ENCODE measurements at places on chromosomes 12 and 14.
A peak's percentile ranks its signal among the peaks of the same experiment; 100 is the strongest.

GRCh38 chr14:36070031-36070719 is 106.3 kb downstream of the PTCSC3 start:
- DNase-seq: no peak

GRCh38 chr14:95679148-95679815 is 6.9 kb upstream of the TCL1B start:
- DNase-seq: no peak

DNA sequence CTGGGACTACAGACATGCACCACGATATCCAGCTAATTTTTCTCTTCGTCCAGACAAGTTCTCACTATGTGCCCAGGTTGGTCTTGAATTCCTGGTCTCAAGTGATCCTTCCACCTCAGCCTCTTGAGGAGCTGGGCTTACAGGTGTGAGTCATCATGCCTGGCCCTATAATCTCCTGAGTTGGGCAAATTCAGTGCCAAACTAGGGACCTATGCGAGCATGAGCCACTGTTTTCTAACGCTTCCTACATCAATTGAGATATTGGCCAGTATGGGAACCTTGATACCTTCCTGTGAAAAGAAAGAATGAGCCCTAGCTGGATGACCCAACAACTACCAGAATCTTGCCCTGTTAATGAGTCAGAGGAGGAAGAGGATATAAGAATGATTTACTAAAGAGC is 585.2 kb downstream of the C12orf50 start:
- no peak for DNase-seq

GRCh38 chr12:113230315-113231234 is 9.3 kb downstream of the TPCN1 start:
- DNase-seq: no peak

DNA sequence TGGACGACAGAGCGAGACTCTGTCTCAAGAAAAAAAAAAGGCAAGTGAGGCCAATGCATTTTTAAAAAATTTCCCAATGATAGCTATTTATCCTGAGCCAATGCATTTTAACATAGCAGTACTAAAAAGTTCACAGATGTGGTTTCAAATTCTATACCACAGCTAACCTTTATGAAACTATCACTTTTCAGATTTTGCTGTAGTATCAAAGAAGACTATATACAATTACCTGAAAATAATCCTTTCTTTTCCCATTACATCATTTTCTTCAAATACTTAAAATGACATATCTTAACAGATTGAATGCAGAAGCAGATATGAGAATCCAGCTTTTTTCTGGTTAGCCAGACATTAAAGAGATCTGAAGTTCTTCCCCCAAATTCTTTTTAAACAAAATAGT is 13.2 kb downstream of the ATF7 start:
- no peak for DNase-seq

DNA sequence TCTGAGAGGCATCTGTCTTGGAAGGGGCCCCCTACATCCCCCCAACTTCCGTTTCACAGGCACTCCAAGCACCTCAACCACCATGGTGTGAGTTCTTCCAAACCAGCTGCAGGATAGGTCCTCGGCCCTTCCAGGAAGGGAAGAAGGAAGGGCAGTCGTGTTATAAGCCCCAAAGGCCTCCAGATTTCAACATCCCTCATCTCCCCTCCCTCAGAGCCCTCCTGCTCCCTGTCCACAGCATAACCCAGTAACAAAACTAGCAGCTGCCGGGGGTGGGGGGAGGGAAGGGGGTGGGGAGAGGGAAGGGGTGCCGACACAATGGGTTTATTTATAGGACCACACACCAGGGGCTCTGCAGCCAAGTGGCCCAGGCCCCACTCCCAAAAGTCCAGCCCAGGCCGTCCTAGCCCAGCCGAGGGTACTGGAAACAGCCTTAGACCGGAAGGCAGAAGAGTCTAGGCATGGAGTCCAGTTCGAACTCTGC is 18.3 kb downstream of the NCKAP5L start:
- no peak for DNase-seq

- no peak for DNase-seq
Observed at GRCh38 chr12:109671502-109671901, 42.1 kb upstream of the FAM222A start.

DNA sequence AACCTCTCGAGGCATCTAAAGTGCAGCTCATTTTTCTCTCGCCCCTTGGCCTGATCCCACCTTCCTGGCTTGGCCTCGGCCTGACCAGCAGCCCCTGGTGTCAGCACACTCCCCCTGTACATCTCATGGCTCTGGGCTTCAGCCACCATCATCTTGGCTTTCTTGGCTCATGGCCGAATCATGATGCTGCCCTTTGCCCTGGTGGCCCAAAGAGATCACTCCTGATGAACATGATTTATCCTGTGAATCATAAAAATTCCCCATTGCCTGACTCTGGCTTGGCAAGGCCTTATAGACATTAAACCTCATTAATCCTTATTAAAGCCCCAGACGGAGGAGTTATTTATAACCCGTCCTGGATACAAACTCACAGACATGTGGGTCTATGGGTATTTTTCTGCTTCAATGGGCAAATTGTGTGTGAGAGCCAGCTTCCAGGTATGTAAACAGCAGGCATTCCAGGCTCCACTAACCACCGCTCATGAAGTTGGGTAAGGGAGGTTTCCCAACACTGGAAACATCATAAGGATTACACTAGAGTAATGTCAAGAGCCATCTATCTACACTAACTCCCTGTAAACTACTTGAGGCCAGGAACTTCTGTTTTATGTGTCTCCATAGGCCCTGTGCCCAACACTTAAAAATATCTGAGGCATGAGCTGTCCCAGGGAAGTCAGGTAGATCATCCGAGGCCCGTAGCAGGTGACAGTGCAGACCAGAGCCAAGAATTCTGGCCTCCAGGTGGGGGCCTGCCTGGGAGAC is 171.2 kb downstream of the TTC8 start:
- DNase-seq: no peak

DNA sequence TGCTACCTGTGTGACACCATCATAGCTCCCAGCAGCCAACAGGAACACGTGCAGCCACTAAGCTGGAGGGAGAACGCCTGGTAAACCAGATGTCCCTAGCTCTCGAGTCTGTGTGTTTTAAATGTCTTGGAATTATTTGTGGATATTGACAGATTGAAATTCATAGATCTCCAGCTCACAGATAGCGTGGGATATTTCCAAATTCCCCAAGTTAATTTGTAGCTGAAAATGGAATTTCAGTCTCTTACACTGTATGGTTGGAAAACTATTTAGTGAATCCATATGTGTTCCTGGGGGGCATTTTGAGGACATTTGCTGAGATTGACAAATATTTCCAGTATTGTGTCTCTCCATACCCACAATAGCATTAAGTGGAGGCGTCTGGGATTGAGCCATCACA is 618.6 kb upstream of the TMEM132C start:
- DNase-seq: no peak

DNA sequence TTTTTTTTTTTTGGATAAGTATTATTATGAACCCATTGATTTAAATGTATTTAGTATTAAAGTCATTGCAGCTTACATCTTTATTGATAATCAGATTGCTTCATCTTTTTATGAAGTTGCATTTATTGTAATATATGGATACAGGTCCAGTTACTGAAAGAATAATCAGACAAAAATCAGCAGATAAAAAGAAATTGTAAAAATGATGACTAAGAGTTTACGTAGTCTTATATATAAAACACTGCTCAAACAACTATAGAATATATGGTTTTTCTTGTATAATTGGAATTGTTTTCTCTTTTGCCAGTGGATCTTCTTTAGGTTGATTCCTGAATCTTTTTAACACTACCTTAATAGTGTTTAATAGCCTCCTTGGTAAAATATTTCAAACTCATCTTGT is 378.3 kb downstream of the DUSP6 start:
- no peak for DNase-seq

DNA sequence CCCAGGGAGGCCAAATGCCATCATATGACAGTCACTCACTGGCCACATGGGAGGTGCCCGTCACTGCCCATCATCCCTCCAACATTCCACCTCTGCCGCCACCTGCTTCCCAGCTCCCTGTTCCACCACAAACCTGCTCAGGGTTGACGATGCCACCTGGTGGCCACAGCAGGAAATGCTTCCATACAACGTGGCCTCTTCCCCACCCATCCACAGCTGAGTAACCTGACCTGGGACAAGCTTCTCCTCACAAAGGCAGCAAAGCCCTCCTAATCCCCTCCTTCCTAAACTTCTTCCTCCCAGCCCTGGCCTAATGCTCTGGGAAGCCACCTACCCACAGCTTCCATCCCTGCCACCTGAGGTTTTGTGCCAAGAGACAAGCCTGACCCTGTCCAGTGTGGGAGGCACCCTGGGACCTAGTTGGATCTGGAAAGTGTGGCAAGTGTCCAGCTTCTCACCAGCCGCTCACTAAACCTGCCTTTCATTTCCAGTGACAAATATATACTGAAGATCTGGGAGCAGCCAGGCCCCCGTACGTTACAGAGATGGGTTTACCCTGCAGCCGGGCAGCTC is 4.3 kb downstream of the DEGS2 start:
- no peak for DNase-seq

DNA sequence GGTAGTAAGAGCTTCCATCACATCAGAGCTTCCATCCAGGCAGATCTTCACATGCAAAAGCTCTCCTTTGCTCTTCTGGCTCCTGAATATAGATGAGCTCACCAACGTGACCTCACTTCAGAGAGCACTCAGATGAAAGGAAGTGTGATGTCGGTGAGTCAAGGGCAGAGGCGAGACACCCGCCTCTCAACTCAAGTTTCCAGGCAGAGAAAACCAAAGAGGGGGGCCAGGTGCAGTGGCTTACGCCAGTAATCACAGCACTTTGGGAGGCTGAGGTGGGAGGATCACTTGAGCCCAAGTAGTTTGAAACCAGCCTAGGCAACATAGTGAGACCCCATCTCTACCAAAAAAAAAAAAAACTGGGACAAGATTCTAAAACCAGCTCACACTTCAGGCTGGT is 126.9 kb downstream of the DUSP6 start:
- peak; percentile 79 for DNase-seq

GRCh38 chr14:37622231-37622923 is 26.9 kb downstream of the TTC6 start:
- no peak for DNase-seq

DNA sequence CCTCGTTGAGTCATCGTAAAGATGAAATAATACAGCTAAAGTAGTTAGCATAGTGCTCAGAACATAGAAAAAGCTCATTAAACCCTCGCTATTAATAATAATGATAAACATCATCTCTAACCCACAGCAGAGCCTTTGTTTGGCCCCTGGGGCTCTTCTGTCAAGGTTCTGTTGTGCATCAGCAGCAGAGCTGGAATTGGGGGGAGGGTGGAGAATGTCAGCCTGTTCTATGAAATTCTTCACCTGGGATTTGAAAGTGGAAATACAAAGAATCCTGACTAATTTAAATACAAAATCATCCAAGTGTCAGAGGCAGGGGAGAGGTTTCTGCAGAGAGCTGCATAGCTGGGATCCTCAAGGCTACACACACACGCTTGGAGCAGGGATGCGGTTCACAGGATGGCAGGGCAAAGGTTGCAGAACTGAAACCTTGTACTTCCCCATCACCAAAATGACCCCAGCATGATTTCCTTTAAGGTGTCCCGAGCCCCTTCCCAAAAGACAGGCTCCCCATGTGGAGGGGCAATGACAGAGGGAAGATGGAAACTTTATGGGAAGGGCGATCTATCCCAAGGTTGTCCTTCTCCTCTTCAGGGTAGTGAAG is 71.8 kb downstream of the DAD1 start:
- no peak for DNase-seq

DNA sequence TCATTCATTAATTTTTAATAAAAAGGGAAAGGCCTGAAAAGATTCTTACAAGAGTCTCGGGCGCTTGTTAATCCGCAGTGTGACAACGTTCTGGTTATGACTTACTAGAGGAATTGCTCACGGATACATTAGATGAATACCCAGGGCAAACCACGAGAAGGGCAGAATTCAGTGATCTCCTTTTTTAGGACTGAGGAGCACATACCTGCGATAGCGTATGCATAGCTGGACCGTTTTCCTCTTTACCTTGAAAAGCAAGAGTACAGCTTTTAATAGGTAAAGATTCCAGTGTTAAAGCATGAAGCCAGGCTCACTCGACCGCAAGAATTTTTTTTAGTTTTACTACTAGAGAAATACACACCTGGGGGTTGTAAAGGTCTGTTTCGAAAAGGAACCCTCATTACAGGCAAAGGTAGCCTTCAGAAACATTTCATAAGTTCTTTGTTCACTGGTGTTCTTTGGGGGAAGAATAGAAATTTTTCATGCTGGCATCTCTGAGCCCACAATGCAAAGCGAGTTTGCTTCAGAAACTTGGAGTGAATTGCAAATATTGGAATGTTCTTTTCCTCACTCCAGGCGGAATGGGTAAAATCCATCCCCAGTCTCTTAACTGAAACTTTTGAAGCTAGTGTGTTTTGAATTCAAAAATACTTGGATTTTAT is 953 bp downstream of the MAPK1IP1L start:
- DNase-seq: no peak

- no peak for DNase-seq
Observed at GRCh38 chr12:52217223-52217622, 15.8 kb upstream of the KRT7 start.

DNA sequence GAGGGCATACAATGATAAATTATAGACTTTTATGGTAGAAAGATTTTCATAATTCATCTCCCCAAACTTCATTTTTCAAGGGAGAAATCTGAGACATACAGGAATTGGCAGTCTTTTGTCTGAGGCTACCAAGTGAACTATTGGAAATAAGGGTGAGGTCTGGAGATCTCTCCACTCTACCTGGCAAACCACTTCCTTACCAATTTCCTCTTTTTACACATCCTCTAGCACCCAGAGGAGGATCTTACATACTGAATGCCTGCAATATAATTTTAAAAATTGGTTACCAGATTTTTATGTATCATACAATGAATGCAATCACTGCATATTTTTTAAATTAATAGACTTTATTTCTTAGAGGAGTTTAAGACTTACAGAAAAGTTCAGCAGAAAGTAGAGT is 6.6 kb downstream of the PDE6H start:
- DNase-seq: no peak

DNA sequence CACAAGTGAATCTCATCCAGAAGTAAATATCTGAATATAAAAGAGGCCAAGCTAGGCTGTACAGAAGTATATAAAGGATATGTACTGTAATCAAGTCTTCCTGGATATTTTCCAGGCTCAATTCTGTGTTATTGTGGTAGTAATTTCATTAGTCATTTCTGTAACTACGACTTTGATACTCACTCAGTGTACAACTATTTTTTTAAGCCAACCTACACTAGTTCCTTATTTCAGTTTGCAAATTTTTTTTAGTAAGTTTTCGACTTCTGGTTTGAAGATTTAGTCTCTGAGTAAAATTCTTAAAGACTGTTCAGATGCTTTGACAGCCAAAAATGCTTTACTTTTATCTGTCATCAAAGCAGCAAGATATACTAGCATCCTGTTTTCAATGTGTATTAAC is 130.8 kb downstream of the CAPZA3 start:
- DNase-seq: no peak

- no peak for DNase-seq
Observed at GRCh38 chr14:76640923-76641395, 120.3 kb upstream of the VASH1 start.
